ENCODE measurements at places on chromosomes 4 and X.

DNA sequence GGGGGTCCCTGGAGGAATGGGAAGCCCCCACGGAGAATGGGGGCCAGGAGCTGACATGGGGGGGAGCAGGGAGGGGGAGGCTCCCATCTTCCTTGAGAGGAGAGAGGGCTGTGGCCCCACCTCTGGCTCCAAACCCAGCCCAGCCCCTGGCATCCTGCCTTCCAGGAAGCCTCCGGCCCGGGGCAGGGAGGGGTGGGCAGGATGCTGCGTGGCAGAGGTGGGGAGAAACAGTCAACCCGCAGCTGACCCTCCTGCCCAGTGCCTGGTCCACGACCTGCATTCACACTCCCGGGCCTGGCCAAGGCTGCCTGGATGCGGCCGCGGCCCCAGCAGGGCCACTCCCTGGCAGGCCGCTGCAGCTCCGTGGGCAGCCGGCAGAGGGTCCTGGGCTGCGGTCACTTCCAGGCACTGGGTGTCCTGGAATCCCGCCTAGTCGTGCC lies 39.0 kb downstream of the CPLX1 start:
- no peak for DNase-seq

DNA sequence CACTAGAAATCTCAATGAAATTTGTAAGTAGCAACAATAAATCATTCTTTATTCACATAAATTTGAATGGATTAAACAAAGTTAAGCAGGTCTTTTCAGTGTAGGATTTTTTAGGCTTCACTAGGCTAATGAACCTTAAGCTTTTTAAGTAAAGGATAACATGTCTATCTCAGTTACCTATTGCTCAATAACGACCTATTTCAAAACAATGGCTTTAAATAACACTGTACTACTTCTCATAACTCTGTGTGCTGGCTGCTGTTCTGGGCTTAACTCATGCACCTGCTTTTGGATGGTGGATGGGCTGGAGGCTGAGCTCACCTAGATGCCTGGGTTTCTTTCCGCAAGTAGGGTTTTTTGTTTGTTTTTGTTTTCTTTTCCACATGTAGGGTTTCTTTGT lies 495.0 kb upstream of the SLIT2 start:
- no peak for DNase-seq

- DNase-seq: no peak
Observed at GRCh38 chr4:54717694-54718093, 59.9 kb downstream of the KIT start.

- no peak for DNase-seq
Observed at GRCh38 chrX:11611965-11612364, 53.8 kb downstream of the ARHGAP6 start.

DNA sequence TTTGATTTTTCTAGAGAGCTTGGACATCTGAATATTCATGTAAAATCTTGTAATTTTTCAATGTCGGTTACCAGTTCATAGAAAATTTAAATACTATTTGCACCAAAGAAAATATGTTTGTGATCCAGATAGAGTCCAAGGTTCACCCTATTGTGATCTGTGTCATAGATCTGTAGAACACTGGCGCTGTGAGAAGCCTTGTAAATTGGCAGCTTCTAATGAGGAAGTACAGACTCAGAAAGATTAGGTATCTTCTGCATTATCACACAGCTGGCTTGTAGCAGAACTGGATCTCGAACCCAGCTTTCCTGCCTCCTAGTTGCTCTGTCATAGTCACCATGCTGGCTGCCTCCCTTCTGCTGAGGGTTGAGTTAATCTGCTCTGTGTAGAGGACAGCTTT lies 106.5 kb upstream of the PAK3 start:
- DNase-seq: no peak

- DNase-seq: no peak
Observed at GRCh38 chr4:123709336-123709735, 312.7 kb downstream of the SPRY1 start.

DNA sequence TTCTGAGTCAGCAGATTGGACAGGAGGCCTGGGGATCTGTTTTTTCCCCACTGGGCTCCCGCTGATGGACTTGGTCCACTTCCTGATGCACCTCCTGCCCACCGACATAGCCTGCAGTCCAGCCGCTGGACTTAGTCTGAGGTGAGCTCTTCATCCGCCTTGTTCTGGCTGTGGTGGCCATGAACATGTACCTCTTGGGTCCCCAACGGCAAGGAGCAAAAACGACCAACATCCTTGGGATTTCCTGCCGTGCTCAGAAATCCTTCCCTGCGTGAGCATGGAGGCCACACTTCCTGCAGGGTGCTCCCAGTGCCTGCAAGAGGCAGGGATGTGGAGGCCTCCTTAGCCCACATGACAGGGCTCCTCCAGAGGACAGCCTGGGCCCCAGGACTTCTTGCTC lies 76.8 kb downstream of the CRMP1 start:
- DNase-seq: no peak

DNA sequence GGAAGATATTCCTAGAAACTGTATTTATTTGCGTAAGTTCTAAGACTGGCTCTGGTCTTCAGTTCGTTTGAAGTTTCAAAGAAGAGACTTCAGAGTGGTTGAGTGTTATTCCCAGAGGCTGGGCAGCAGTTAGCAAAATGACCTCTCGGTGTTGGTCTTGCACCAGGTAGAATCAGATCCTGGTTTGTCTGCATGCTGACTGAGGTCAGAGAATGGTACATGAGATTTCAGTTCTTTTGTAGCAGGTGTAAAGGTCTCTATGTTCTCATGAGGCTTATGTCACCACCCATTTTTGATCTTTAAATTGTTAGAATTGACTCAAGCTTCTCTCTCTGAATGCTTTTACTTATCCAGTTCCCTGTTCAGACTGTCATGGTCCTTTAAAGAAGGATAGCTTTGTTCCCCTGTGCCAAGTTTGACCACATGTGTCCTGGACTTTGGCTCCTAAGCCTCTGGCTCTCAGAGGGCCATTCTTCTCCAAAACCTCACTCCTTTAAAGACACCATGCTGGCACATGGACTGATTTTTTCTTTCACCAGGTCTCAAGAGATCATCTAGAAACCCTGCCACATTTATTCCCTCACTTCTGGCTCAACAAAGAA lies 355.8 kb upstream of the BOD1L1 start:
- DNase-seq: no peak

DNA sequence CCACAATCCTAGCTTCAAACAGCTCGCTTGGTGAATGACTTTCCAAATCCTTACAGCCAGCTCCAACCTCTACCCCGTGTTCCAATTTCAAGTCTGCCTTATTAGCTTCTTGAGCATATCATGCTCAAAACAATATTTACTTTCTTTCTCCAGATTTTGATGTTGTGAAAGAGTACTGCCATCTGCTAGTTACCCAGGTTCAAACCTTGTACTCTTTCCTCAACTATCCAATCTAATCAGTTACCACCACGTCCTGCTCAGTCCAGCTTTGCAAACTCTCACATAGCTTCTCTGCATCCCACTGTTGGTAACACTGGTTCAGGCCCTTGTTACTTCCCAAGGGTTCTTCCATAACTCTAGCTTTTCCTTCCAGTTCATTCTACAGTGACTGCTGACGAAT lies 179.1 kb downstream of the NR3C2 start:
- DNase-seq: no peak

- no peak for DNase-seq
Observed at GRCh38 chrX:36480441-36480990, 527.6 kb upstream of the FAM47C start.

GRCh38 chr4:101977076-101977475 lies 186.5 kb downstream of the BANK1 start:
- no peak for DNase-seq

DNA sequence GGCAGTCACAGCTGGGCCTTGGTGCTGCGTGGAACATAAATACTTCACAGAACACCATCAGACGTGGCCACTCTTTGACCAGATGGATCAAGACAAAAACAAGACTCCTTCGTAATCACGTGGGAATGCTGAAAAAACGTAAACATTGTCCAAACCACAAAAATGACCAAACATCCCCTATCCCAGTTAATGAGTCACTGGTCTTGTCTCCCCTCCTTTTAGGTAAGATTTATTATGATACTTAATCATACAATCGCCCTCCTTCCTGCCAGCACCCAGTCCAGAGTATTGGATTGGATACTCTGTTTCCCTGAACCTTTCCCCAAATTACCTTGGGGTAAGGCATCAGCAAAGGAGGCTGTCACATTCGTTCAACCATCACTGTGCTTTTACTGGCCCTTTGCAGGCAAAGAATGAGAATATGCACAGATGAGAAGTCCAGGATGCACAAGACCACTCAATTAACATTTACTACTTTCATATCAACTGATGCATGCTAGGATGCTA lies 601 bp upstream of the TCEANC start:
- DNase-seq: no peak

GRCh38 chr4:46506876-46507275 lies 116.9 kb upstream of the GABRA2 start:
- no peak for DNase-seq
